ENCODE measurements at places on chromosomes 1 and 21. TPM values are rescaled to one million over a fixed set of nuclear protein-coding genes. Genes with fewer than 3 reads are reported as not detected.

Gene LGR6
- polyA plus RNA-seq, result 0.61 TPM

DNA sequence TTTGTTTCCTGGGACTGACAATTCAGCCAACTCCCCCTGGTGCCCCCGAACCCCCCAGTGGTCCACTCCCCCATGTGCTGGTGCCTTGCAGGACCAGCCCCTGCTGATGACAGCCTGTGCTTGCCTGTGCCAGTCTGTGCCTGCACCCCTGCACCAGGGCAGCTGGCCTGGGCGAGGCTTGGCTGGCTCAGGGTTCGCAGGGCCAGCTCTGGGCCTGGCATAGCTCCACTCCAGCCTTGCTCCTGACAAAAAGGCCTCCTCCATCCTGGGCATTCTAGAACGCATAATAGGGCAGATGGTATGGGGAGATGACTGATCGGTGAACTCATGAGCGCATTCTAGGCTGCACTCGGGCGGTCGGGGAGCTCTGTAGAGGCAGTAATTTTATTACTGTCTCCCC lies 5.4 kb downstream of the CNTN2 start:
- H3K4me3 ChIP-seq, result no peak overlapping the region
- no peak for DNase-seq
- no peaks in the 10 kb centered on the region for H3K4me1 ChIP-seq
- H3K36me3 ChIP-seq, result no peaks in the 10 kb centered on the region

- no peaks in the 10 kb centered on the region for H3K27me3 ChIP-seq
- no peak overlapping the region for H3K27ac ChIP-seq
- no peak overlapping the region for H3K4me3 ChIP-seq
- no peaks in the 10 kb centered on the region for H3K36me3 ChIP-seq
- DNase-seq, result no peak
Observed at GRCh38 chr1:101188331-101188730, 48.5 kb upstream of the S1PR1 start.

Gene HJV
- not detected for polyA plus RNA-seq

DNA sequence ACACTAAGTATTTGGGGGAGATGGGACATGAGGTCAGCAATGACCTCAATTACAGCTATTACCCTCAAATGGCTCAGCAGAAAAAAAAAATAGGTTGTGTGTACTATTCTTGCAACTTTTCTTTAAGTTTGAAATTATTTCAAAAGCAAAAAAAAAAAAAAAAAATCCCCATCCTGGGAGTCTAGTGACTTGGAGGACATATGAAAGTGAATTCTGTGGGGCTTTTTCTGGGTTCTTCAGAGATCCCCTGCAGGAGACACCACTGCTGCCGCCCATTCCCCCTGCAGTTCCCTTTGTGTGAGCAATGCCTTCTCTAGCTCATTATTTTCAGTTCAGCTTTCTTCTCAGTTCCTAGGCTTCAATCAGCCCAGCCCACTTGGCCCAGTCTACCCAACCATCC lies 16.7 kb downstream of the HSD11B1 start:
- H3K4me1 ChIP-seq, result no peaks in the 10 kb centered on the region
- H3K27me3 ChIP-seq, result no peaks in the 10 kb centered on the region
- H3K4me3 ChIP-seq, result no peak overlapping the region

Data from spleen (tissue), 13 donors.